ENCODE measurements at places on chromosomes 2 and 18.
A peak's percentile ranks its signal among the peaks of the same experiment; 100 is the strongest.

- H3K27ac ChIP-seq: peak overlapping the region; percentile 51
- peak overlapping the region; percentile 58 for H3K4me3 ChIP-seq
- DNase-seq: peak; percentile 45
- no peaks in the 10 kb centered on the region for H3K27me3 ChIP-seq
- no peaks in the 10 kb centered on the region for H3K4me1 ChIP-seq
Observed at GRCh38 chr18:45775241-45775676, 50.2 kb upstream of the SIGLEC15 start.

- no peaks in the 10 kb centered on the region for H3K36me3 ChIP-seq
- DNase-seq: no peak
- no peak overlapping the region for H3K27ac ChIP-seq
- H3K27me3 ChIP-seq: no peaks in the 10 kb centered on the region
- no peaks in the 10 kb centered on the region for H3K4me1 ChIP-seq
- no peak overlapping the region for H3K4me3 ChIP-seq
Observed at GRCh38 chr2:552906-553305, 124.3 kb downstream of the TMEM18 start.

DNA sequence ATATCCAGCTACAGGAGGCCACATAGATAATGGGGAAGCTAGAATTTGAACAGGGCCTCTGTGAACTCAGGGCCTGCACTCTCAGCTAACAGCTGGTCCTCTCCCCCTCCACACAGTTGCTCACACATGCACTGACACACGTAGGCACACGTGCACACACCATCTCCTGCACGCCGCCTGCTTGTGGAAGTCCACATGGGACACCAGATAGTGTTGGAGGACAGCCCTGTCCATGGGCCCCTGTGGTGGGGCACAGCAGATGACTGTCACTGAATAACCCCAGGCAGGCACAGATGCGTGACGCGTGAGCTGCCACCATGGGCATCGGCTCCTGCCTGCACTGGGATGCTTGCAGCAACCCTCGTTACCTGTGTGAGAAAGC lies 52.9 kb downstream of the ADI1 start:
- DNase-seq: no peak
- H3K27me3 ChIP-seq: no peaks in the 10 kb centered on the region
- peak overlapping the region; percentile 87 for H3K27ac ChIP-seq
- peaks cover 6% of the 10 kb centered on the region for H3K4me1 ChIP-seq
- H3K36me3 ChIP-seq: peaks cover 63% of the 10 kb centered on the region

- no peak overlapping the region for H3K4me3 ChIP-seq
- H3K36me3 ChIP-seq: no peaks in the 10 kb centered on the region
- H3K4me1 ChIP-seq: no peaks in the 10 kb centered on the region
- H3K27ac ChIP-seq: no peak overlapping the region
- no peaks in the 10 kb centered on the region for H3K27me3 ChIP-seq
- no peak for DNase-seq
Observed at GRCh38 chr18:43031169-43031568, 84.3 kb downstream of the RIT2 start.

- no peak for DNase-seq
- H3K36me3 ChIP-seq: no peaks in the 10 kb centered on the region
- no peak overlapping the region for H3K27ac ChIP-seq
- no peaks in the 10 kb centered on the region for H3K27me3 ChIP-seq
- H3K4me3 ChIP-seq: no peak overlapping the region
Observed at GRCh38 chr2:112159454-112159921, 21.3 kb downstream of the FBLN7 start.

DNA sequence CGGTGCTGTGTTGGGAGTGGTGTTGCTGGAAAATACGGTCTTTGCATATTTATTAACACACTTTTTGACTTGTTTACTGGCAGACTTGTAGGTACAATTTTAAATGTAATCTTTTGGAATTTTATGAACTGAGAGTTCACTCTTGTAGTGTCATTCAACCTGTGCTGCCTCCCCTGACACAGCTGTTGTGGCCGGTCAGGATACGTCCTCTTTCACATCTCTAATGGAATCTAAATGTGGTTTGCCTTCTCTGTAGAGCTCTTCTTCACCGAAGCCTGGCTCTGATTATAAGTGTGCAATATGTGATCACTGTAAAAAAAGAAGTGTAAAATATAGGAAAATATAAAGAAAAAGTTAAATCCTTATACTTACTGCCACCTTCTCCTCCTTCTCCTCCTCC lies 94.7 kb downstream of the MAP4K4 start:
- no peak overlapping the region for H3K27ac ChIP-seq
- DNase-seq: no peak
- peaks cover 8% of the 10 kb centered on the region for H3K4me1 ChIP-seq
- H3K36me3 ChIP-seq: no peaks in the 10 kb centered on the region
- H3K27me3 ChIP-seq: no peaks in the 10 kb centered on the region

DNA sequence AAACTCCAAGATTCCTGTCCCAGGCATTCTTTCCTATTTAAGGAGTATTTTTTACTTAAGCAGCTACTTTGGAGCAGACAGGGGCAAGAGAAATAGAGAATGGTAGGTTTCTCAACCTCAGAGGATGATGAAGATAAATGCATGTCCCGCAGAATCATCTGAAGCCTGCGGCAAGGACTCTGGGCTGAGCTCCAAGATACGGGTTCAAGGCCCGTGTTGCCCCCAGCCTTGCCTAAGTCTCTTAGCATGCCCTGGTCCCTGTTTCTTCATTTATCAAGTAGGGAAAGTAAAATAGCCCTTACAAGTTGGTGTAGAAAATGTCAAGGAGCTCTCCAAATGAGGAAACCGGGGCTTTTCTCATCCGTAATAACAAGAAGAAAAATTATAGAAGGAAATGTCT lies 214.0 kb downstream of the KLHL29 start:
- H3K27me3 ChIP-seq: no peaks in the 10 kb centered on the region
- H3K27ac ChIP-seq: peak overlapping the region; percentile 57
- H3K4me3 ChIP-seq: no peak overlapping the region
- no peaks in the 10 kb centered on the region for H3K36me3 ChIP-seq
- DNase-seq: no peak

DNA sequence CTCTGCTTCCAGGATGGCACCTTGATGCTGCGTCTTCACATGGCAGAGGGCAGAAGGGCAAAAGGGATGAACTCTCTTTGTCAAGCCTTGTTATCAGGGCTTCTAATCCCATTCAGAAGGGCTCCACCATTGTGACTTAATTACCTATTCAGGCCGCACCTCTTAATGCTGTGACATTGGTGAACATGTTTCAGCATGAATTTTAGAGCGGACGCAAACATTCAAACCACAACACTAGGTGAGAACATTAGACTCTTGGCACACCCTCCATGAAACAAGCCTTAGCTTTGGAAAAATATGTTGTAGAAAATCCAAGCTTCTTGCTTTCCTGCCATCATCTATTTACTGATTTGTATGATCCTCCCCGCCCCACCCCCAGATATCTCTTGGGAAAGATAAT lies 17.9 kb downstream of the DAW1 start:
- no peaks in the 10 kb centered on the region for H3K4me1 ChIP-seq
- H3K27ac ChIP-seq: no peak overlapping the region
- no peaks in the 10 kb centered on the region for H3K27me3 ChIP-seq
- no peaks in the 10 kb centered on the region for H3K36me3 ChIP-seq
- DNase-seq: no peak

GRCh38 chr2:98552499-98553179 lies 55.7 kb downstream of the COA5 start:
- no peaks in the 10 kb centered on the region for H3K27me3 ChIP-seq
- no peaks in the 10 kb centered on the region for H3K4me1 ChIP-seq
- DNase-seq: no peak
- no peak overlapping the region for H3K4me3 ChIP-seq

DNA sequence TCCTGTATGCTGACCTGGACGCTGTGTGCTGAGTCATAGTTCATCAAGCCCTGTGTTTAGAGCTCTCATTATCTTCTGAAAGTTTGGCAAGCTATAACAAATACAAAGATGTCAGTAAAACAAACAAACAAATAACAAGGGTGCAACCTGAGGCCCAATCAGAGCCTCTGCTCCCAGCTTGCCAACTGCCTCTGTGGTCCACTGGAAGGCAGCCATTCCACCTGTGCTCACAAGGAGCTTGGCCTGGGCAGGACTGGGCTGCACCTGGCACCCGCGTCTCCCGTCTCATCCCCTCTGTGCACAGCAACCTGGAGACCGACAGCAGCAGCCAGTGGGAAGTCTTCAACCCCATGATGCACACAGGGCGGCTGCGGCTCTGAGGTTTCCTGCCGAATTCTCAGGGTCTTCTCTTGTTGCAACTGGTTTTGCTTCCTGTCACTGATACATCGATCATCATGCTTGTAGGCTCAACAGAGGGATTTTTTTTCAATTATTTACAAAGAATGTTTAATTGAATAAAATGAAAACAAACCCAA lies 97.8 kb downstream of the TMEM18 start:
- H3K27ac ChIP-seq: no peak overlapping the region
- no peak overlapping the region for H3K4me3 ChIP-seq
- no peaks in the 10 kb centered on the region for H3K4me1 ChIP-seq
- no peaks in the 10 kb centered on the region for H3K27me3 ChIP-seq

GRCh38 chr2:20050646-20051531 lies 539 bp downstream of the LAPTM4A start:
- H3K4me1 ChIP-seq: peaks cover 11% of the 10 kb centered on the region
- DNase-seq: peak; percentile 53
- H3K4me3 ChIP-seq: peak overlapping the region; percentile 65
- H3K27ac ChIP-seq: peak overlapping the region; percentile 96

DNA sequence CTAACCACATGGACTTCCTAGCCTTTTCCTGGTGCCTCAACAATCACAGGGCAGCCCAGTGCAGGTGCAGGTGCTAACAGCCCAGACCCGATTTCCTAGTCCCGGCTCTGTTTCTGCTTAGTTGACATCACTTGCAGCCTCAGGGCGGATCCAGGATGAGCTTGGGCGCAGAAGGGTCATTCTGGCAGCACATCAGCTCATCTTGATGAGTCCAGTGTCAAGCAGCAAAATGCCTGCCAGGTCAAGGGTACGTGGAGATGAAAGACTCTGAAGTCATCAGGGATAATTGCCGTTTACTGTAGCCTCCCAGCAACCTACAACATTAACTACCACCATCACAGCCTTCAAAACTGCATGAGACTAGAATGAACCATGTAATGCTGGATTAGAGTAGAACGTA lies 39.4 kb upstream of the EFHD1 start:
- no peak overlapping the region for H3K27ac ChIP-seq
- H3K27me3 ChIP-seq: no peaks in the 10 kb centered on the region
- no peaks in the 10 kb centered on the region for H3K4me1 ChIP-seq
- H3K4me3 ChIP-seq: no peak overlapping the region

- no peak overlapping the region for H3K4me3 ChIP-seq
- no peaks in the 10 kb centered on the region for H3K4me1 ChIP-seq
- no peaks in the 10 kb centered on the region for H3K36me3 ChIP-seq
- DNase-seq: no peak
- no peak overlapping the region for H3K27ac ChIP-seq
Observed at GRCh38 chr2:197641666-197642065, 33.7 kb downstream of the RFTN2 start.

DNA sequence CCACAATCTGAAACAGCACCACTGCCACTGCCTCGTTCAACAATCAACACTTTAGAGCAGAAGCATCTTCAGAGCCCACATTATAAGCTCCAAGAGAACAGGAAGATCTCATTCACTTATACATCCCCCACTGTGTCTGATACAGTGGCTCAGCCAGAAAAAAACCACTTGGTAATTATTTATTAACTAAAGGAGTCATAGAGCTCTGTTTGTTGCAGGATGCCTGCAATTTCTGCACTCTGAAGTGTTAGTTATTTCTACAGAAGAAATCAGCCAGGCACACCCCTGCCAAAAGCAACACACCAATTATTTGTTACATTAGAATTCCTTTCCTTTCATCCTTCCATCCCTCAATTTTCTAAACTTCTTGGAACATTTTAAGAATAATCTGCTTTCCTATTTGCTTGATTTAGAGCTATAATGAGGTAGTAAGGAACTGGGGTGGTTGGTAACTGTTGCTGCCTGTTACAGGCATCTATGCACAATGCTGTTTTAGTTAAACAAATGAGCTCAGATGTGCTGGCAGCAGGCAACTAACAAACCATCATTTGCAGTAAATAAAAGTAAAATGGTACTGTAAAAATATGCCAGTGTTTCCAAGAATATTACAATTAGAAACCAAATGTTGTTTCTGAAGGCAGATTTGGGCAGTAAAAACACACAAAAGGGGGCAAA lies 59.9 kb downstream of the DYM start:
- no peak overlapping the region for H3K4me3 ChIP-seq

DNA sequence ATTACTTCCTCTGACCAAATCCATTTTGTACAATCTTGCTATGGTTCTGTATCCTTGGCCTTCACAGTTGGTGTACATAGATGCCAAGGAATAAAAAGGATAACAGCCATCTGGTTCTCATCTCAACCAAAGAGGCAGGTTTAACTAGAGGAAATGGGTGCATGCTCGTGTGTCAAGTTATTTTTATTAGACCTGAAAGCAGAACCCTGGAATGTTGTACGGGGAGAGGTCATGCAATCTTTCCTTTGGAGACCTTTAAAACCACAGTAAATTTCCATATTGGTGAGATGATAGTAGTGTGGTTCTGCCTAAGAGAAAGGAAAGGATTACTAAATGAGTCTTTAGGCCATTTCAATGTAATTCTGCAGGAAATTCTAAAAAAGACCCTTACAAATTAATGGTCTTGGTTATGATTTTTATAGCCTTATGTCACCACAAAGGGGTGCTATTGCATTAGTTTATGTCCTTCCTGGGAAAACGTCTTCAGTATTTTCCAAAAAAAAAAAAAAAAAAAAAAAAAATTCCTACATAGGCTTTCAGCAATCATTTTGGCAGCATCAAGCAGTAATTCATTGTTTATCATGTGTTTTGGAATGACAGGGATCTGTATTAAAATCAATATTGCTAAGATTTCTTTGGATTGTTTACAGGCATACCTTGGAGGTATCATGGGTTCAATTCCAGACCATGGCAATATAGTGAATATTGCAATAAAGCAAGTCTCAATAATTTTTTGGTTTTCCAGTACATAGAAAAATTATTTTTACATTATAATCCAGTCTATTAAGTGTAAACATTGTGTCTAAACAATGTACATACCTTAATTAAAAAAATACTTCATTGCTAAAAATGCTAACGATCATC lies 270.8 kb downstream of the NYAP2 start:
- DNase-seq: no peak
- H3K4me3 ChIP-seq: no peak overlapping the region
- H3K27me3 ChIP-seq: no peaks in the 10 kb centered on the region
- no peak overlapping the region for H3K27ac ChIP-seq

DNA sequence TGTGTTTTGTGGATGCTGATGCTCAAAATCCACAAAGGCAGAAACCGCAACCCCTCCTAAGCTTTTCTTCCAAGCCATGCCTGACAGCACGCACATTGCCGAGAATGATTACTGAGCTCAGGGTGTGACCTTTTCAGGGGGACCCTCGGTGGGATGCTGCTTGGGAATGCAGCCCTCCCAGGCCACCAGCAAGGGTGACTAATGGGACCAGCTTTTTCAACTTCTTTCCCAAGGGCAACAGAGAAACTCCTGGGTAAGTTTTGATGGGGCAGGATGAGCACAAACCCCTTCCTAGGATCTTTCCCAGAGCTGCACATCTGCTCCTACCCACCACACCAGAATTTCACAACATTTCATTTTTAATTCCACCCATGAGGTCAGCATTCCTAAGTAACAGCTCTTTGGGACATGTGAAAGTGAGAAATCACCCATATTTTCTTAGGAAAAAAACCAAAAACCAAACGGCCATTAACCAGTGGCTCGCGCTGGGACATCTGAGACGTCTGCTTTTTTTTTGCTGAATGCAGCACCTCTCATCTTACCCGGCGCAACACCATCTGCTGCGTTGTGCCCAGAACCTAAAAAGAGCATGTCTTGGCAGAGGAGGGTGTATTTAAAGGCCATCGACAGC lies 119.0 kb downstream of the ARL4C start:
- H3K27ac ChIP-seq: no peak overlapping the region
- H3K4me3 ChIP-seq: no peak overlapping the region
- DNase-seq: no peak
- H3K36me3 ChIP-seq: no peaks in the 10 kb centered on the region
- H3K4me1 ChIP-seq: no peaks in the 10 kb centered on the region
- H3K27me3 ChIP-seq: no peaks in the 10 kb centered on the region

Measured in tibial nerve (tissue), 4 donors.